ENCODE measurements at places on chromosomes 3 and 15.

- DNase-seq, result no peak
Observed at GRCh38 chr15:80674245-80674614, 20.9 kb upstream of the ABHD17C start.

DNA sequence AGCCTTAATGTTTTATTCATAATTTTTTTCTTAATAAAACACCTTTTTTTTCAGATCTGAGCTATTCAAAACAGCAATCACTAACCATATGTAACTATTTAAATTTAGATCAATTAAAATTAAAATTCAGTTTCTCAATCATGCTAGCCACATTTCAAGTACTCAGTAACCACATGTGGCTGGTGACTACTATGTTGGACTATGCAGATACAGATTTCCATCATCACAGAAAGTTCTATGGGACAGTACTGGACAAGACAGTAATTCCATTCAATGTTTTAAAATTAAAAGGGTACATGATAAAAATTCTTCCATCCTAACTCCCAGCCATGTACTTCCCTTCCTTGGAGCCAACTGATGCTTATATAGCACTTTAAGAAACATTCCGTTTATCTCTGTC lies 119.3 kb downstream of the GLDN start:
- DNase-seq, result no peak

DNA sequence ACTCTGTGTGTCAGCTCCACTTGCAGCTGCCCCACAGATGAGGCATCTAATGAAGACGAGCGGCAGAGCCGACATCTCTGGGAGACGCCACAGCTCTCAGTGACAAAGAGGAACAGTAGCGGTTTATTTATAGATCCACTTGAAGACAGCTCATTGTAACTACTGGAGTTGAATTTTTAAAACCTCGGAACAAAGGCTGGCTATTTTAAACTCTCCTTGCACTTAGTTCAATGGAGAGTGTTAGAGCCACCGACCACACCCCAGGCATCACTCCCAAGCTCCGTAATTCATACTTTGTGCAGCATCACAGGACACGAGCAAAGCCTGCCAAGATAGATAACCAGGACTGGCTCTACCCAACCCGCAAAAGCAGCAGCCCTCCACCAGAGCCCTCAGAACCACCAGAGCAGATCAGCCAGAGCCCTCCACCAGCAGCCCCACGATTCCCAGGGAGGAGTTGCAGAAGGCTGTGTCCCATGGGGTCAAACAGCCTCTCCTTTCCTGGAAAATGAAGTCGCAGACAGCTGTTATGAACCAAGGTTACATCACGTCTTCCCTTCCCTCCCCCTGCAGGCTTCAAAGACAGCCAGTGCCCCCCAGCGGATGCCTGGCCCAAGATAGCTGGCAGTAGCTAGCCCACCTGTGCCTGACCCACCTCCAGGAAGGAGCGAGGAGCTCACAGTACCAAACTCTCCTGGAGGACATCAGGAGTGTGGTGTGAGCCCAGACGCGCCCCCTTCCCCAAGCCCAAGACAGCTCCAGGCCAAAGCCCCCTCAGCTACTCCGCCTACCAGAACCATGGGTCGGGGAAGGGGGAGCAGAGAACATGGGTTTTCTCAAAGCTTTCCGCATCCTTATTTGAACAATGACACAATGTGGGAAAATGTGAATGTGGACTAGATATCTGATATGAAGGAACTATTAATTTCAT lies 45.7 kb downstream of the POC1A start:
- DNase-seq, result no peak

- no peak for DNase-seq
Observed at GRCh38 chr3:58612830-58613229, 35.6 kb upstream of the FAM107A start.

- no peak for DNase-seq
Observed at GRCh38 chr3:43094851-43095250, 11.0 kb downstream of the POMGNT2 start.

- no peak for DNase-seq
Observed at GRCh38 chr3:117107946-117108345, 398.4 kb downstream of the TUSC7 start.

DNA sequence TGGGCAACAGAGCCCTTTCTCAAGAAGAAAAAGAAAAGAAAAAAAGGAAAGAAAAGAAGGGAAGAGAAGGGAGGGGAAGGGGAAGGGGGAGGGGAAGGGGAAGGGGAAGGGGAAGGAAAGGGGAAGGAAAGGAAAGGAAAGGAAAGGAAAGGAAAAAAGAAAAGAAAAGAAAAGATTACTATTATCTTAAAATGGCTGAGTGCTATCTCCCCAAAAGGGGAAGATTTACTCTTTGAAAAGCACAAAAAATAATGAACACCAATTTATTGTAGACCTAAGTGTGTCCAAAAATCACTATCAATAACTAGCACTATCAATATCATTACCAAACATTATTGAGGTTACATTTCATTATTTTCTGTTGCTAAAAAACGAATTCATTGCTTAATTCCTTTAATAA lies 89.0 kb downstream of the ATP1B3 start:
- DNase-seq, result no peak

- DNase-seq, result no peak
Observed at GRCh38 chr15:80581976-80582375, 113.1 kb upstream of the ABHD17C start.

GRCh38 chr15:84907731-84908130 lies 23.3 kb downstream of the SLC28A1 start:
- no peak for DNase-seq

GRCh38 chr3:113002037-113002436 lies 11.3 kb downstream of the GTPBP8 start:
- no peak for DNase-seq

DNA sequence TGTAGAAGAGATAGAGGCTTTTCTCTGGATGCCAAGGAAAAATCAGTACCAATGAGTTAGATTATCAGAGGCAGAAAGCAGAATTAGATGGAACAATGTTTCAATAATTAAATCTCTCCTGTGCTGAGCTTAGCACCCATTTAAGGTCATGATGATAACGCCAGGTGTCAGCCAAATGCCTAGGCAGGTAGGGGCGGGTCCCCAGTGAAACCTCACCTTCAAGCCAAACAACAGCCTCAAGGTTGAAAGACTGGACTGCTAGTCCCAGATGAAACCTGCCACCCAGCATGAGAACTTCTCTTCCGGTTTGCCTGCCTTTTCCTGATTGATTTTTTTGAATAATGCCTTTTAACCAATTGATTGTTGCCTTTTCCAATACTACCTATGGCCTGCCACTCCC lies 363.0 kb downstream of the PLOD2 start:
- DNase-seq, result no peak

DNA sequence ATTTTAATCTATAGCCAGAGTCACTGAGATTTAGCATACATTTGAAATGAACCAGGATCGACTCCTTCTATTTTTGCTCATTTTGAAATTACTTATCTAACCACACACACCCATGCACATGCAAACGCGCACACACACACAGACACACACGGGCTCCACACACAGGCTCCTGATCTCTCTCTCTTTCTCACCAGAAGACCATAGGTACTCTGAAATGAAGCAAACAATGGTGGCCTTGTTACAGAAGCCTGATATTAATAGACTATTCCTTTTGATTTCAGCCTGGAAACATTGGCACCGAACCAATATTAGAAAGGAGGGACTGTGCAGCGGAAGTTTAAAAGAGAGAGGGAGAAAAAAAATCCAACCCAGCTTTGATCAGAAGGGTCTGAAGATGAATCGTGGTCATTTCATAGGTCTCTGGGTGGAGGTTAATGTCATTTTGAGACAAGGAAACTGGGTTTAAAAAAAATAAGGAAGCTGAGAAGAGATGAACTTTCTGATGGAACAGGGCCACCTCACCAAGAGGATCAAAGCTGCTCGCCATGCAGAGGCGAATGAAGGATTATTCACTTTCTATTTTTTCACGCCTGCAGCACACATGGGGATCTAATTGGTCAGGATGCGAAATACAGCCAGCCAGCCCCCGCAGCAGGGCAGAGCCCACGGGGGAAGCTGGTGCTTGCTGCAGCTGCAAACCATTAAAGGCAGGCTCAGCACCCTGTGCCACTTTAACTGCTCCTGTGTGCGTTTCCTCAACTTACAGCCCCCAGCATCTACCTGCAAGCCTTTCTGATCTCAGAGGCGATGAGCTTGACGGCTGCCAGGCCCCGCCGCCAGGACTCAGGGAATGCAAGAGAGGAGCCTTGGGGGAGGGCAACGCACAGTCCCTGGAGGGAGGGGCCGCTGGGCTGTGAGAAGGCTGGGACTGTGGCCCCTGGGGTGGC lies 88.8 kb downstream of the HES1 start:
- no peak for DNase-seq

GRCh38 chr15:99249270-99249841 lies at the start of gene TTC23:
TSS of gene TTC23 (minus strand) at chr15:99249581. CDS start at chr15:99228712, 20,869 bp downstream.
- DNase-seq, result peak; percentile 87

GRCh38 chr15:52493968-52494367 lies 34.7 kb downstream of the MYO5A start:
- no peak for DNase-seq

GRCh38 chr3:138005627-138006026 lies 4.3 kb upstream of the CLDN18 start:
- DNase-seq, result no peak

- no peak for DNase-seq
Observed at GRCh38 chr15:75776065-75776423, 63.4 kb upstream of the CSPG4 start.

DNA sequence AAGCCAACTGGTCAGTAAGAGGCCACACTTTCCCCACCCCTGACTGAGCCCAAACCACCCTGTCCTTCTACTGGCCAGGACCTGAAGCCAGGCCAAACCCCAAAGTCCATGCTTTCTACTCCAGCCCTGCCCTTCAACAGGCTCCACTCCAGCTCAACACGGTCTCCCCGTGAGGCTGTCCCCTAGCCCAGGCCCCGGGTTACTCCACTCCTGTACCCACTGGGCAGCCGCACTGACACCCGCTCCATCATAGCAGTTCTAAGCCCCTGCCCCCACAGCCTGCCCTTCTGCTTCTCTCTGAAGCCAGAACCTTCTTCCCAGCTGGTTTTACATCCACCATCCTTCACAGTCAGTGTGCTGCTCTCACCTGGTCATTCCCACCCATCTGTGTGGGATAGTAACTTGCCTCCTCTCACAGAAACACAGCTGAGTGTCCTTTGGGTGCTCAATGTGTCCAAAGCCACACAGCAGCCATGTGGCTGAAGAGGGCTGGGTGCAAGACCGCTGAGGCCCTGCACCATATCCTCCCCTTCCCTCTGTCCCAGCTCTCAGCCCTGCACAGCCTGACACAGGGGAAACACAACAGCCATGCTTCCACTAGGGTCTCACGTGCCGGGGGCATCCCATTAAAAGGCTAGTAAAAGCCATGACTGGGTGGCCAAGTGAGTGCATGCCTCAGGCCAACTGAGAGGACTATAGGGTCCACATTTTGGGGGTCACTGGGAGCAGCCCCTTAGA lies 38.1 kb downstream of the TLE3 start:
- no peak for DNase-seq

DNA sequence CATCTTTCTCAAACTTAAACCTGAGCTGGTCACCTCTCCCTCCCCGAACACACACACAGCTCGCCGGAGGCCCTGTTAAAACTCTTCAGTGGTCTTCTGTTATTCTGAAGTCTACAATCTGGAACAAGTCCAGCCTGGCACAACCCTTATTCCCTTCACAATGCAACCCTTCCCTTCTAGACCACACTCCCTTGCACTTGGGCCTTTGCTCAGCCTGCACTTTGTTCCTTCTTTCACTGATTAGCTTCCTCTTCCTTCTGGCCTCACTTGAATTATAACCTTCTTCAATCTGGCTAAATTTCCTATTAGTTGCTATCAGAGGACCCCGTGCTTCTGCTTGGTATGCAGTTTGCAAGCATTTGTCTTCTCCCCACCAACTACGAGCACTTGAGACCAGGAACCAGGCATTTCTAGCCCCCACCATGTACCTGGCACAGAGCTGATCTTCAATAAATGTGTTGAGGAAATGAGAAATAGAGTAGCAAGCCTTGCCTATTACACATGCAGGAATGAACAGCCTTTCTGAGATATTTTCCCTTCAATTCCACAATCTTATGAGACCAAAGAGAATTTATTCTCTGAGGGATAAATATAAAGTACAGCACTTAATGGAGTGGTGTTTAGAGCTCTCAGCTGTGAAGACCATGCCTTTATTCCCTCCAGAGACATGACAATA lies 663.1 kb upstream of the ADAMTS9 start:
- DNase-seq, result no peak

DNA sequence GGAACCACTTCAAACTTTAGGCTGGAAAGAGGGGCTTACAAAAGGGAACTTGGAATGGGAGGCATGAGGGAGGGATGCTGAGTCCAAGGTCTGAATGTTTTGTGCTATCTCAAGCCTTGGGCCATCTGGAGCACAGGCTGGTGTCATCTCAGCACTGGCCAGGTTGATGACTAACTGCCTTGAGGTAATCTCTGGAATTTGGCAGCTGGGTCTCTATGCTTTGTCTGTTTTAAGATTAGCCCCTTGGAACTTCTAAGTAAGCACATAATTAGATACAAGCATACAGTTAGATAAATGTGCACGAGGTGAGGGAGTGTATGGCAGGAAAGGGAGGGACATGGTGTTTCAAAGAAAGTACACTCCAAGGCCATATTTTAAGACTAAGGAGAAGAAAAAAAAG lies 252.4 kb upstream of the CCDC54 start:
- no peak for DNase-seq

GRCh38 chr3:2839876-2840275 lies 270.3 kb downstream of the IL5RA start:
- DNase-seq, result no peak

GRCh38 chr3:56368846-56369245 lies 99.4 kb downstream of the ERC2 start:
- no peak for DNase-seq

DNA sequence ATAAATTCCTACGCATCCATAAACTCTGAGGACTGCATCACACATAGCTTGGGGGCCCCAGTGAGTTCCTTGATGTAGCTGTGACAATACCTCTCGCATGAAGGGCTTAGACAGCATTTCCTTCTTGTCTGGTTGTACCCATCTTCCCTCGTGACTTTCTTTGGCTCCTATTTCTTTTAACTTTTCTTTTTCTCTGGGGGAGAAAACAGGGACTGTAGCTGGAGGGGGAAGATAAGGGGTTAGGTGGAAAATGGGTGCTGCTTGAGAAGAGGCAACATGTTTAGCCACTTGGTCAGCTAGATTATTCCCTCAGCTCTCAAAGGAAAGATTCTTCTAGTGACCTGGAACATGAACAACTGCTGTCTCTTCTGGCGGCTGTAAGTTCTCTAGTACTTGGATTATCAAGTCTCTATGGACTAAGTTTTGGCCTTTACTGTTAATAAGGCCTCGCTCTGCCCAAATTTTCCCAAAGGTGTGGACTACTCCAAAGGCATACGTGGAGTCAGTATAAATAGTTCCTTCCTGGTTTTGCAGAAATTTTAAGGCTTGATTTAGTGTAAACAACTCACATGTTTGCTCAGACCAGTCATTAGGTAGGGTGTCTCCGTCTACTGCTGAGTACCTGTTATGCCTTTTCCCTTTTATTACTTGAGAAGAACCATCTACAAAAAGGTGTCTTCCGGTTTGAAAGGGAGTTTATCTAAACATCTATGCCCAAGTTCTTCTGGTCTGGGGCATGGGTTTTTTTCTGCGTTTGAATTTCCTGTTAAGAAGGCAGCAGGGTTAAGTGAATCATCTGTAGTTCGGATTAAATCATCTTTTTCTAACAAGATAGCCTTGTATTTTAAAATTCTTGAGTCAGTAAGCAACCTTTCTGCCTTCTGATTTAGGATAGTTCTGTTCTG lies 21.0 kb upstream of the ATG7 start:
- no peak for DNase-seq

- peak; percentile 88 for DNase-seq
Observed at GRCh38 chr3:12193485-12194165, 34.9 kb upstream of the TIMP4 start.
